ENCODE measurements at places on chromosomes 6 and 20.

- DNase-seq, result no peak
Measured at GRCh38 chr20:46279103-46279502, 29.2 kb downstream of the CDH22 start.

DNA sequence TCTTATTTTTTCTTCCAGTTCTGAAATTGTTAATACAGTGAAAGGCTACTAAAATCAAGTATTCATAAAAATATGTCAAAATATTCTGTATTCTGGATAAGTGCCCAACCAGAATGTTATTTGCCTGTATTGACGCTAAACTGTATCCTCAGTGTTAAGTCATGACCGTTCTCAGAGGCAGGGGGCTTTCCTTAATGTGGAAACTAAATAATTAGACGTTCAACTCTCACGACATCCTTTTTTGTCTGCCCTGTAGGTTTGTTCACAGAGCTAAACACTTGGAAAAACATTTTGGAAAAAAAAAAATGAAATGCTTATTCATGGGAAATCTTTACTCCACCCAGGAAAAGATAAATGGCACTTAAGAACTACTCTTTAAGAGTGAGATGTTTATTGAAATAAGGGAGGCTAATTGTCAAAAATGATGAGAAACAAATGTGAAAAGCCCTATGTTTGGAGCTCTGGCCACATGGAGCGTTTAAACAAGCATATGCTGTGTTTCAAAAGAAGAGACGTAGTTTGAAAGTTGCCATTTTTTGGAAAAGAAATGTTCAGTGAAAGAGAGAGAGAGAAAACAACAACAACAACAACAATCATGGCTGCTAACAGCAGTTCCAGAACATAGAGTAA is 453.1 kb upstream of the MARCKS start:
- no peak for DNase-seq

GRCh38 chr6:135129136-135129856 is 51.8 kb upstream of the MYB start:
- DNase-seq, result no peak

DNA sequence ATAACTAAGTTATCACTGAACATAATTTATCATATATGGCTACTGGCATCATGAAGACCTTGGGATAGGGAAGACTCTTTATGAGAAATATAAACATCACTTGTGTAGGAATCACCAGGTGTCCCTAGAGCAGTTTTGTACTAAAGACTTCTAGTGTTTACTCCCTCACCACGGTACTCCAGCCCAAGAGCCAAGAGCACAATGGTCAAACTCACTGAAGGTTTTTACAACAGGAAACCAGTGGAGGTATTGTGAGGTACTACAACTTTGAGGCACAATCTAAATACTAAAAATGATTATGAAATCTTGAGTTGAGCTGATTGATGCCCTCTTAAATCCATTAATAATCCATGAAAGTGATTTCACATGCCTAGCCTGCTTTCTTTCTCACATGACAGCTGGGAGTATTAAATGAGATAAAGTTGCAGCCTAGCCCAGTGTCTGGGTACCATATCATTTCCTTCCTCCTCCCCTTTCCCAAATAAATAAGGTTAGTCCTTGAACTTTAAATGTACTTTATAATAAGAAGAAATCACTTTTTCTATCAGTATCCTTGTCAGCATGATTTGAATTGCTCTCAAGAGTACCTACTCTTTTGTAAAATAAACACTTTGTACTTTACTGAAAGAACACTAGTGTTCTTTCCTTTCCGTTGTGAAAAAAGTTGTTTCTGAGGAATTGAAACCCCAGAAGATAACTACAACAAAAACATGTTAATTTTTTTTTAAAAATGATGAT is 26.5 kb downstream of the GLO1 start:
- no peak for DNase-seq

GRCh38 chr20:57991211-57991881 is 237.1 kb downstream of the ANKRD60 start:
- DNase-seq, result no peak

Data from amygdala (tissue), 56 donors.